ENCODE measurements at places on chromosomes 4 and X. TPM values are rescaled to one million over a fixed set of nuclear protein-coding genes. Genes with fewer than 3 reads are reported as not detected.

DNA sequence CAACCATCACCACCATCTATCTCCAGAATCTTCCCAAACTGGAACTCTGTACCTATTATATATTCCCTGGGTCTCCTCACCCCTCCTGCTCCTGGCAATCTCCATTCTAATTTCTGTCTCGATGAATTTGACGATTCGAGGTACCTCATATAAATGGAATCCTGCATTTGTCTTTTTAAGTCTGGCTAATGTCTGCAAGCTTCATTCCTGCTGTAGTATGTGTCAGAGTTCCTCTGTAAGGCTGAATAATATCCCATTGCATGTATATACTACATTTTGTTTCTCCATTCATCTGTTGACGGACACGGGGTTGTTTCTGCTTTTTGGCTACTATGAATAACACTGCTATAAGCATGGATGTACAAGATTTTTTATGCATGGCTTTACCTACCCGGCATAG is 19.5 kb downstream of the PRKG2 start:
- no peak for DNase-seq

GC gene
- total RNA-seq: 0.23 TPM

- no peak for DNase-seq
These were observed 10.6 kb upstream of the MND1 start for GRCh38 chr4:153333874-153334273.

- DNase-seq: no peak
These were observed 1025.8 kb upstream of the LCORL start for GRCh38 chr4:19047279-19047880.

SLC10A7 gene
- 11.8 TPM for total RNA-seq

GRCh38 chrX:74242484-74243138 is 61.4 kb upstream of the ZCCHC13 start:
- DNase-seq: no peak

SLC16A2 gene
- 32.4 TPM for total RNA-seq

- no peak for DNase-seq
These were observed 22.3 kb upstream of the RASGEF1B start for GRCh38 chr4:81494031-81494431.

- no peak for DNase-seq
These were observed 6.8 kb upstream of the IQSEC2 start for GRCh38 chrX:53288189-53288588.

H2AZ1 gene
- 318 TPM for total RNA-seq

VCX3A gene
- total RNA-seq: not detected

EREG gene
- total RNA-seq: not detected

TEX13C gene
- total RNA-seq: not detected

EXOC1 gene
- total RNA-seq: 38.7 TPM

MAGEA2 gene
- total RNA-seq: 3.5 TPM

GRCh38 chrX:28058901-28059300 is 77.7 kb upstream of the DCAF8L1 start:
- DNase-seq: no peak

MED12 gene
- 128 TPM for total RNA-seq

GRCh38 chrX:119062750-119063374 is 9.9 kb upstream of the CT47C1 start:
- DNase-seq: no peak

NUDT10 gene
- total RNA-seq: 4.1 TPM

DNA sequence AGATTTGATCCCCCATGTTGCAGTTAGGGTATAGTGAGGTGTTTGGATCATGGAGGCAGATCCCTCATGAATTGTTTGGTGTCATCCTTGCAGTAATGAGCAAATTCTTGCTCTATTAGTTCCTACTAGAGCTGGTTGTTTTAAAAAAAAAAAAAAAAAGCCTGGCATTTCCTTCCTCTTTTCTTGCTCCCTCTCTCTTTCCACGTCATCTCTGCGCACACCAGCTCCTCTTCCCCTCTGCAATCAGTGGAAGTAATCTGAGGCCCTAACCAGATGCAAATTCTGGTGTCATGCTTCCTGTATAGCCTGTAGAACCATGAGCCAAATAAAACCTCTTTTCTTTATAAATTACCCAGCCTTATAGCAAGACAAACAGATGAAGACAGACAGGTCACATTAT is 24.5 kb downstream of the WDR17 start:
- DNase-seq: no peak

PABPC5 gene
- total RNA-seq: 1.5 TPM
